NCI-H1436 treated with DMSO at 0.1 percent for 48 hours (cell line): ENCODE measurements at places on chromosomes 2 and 18.

DNA sequence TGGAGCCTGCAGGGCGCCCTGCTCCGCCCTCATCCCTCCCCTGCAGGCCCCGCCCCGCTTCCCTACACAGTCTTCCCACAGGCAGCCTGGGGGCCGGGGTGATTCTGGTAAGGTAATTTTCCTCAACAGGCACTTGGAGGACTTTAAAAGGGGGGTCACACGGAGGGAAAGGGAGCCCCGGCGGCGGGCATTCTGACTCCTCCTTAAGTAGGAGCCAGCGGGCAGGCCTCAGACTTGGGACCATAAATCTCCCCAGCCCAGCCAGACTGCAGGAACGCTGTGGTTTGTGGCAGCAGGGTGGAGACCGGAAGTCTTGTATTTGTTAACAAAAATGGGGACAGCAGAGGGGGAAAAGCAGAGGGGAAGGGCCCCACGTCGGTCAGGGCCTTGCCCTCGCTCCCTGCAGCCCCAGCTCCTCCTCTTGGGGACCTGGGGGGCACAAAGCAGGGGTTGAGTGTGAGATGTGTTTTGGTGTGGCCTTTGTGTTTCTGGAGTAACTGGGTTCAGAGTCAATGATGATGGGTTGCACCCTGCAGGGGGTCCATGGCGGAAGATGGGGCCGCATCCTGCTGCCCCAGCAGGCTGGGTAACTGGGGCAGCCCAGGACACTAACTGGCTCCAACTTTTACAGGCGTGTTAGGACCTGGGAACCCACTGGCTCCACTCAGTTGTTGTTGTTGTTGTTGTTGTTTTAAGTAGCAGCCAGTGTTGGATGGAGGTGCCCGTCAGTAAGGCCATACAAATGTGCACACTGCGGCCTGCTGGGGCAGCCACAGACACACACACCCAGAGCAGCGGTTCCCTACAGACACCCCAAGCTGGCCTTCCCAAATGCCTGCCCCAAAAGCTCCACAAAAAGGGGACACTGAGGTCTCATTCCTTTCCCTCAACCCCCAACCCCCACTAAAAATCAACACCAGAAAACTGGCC lies 27.7 kb downstream of the SMAD7 start:
- no peak for DNase-seq

DNA sequence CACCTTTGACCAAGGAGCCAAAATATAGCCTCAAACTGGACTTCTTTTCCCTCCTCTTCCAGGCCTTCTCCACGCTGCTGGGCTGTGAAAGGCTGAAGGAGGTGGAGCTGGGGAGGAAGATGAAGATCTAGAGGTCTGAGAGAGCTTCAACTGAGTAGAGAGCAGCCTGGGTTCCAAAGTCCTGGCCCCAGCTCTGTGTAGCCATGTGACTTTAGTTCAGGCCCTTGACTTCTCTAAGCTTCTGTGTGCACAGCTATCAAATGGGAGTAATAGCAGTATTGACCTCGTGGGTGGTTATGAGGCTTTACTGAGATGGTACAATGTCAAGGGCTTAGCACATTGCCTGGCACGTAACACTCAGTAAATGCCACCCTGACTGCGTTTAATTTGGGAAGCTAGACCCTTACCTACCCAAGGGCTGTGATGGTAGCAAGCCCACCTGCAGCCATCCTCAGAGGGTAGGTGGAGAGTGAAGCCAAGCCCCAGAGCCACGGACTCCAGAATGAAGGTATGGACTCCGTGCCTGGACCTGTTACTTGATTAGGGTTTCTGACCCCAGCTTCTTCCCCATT lies 38.4 kb downstream of the SERTAD2 start:
- no peak for DNase-seq

GRCh38 chr2:18441583-18441982 lies 118.9 kb downstream of the RDH14 start:
- no peak for DNase-seq

DNA sequence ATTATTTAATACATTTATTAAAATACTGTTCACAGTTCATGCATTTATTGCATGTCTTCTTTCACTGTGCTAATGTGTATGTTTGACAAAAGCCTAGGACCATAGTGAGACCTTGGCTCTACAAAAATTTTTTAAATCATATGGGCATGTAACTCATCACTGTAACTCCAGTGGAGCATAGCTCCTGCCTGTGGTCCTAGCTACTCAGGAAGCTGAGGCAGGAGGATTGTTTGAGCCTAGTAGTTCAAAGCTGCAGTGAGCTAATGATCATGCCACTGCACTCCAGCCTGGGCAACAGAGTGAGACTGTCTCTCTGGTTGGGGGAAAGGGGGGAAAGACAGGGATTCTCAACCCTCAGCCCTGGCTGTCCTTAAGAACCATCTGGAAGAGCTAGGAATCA lies 137.8 kb downstream of the PRKCE start:
- DNase-seq, result no peak

GRCh38 chr2:32005371-32005976 lies 5.3 kb downstream of the MEMO1 start:
- no peak for DNase-seq

DNA sequence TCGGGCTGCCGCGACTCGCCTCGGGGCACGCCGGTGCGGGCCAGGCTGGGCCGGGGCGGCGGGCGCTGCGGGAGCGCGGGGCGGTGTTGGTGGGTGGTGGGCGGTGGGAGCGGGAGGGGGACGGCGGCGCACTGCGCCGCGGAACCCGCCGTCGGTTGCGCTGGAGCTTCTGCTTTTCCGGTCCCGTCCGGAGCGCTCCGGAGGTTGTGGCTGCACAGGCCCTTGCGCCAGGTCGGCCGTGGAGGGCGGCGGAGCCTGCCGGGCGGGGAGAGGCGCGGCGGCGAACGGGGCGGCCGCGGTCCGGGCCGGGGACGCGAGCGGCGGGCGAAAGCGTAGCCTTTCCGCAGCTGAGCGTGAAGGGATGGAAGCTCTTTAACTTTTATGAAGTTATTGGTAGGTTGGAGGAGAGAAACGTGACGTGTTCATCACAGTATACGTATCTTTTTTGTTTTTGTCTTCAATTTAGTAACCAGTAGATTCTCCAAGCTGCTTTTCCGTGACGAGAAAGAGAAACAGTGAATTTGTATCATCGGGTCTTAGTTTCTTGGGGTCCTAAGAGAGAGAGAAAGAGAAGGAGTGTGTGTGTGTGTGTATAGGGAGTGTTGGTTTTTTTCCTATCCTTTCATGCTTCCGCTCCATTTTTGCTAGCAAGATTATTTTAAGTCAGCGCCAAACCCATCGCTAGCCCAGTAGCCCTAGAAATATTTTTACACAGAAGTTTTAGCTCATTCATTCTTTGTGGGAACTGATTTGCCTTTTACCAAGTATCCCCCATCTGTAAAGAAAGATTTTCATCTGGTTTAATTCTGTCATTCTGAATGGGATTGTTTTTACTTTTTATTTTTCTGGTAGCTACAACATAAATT lies 535 bp downstream of the ATG4B start:
- DNase-seq, result no peak

DNA sequence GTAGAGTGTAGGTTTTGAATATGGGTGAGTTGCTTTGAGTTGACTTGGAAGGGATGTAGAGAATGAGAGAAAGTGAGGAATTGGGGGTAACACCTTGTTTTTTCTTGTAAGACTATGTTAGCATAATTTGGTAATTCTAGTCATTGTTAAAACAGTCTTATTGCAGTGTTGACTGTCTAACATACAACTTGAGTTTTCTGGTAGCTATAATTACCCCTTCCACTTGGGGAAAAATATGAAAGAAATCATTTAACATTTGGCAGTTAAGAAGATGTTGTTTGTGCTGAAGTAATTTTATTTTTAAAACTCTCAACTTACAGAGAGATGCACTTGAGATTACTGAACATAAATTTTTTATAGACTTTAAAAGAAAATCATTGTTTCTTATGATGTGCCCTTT lies 108.2 kb downstream of the COMMD1 start:
- DNase-seq, result no peak

- DNase-seq, result no peak
Observed at GRCh38 chr2:1748741-1749488, 4.6 kb upstream of the PXDN start.

GRCh38 chr2:31541853-31542252 lies 38.9 kb downstream of the SRD5A2 start:
- no peak for DNase-seq

DNA sequence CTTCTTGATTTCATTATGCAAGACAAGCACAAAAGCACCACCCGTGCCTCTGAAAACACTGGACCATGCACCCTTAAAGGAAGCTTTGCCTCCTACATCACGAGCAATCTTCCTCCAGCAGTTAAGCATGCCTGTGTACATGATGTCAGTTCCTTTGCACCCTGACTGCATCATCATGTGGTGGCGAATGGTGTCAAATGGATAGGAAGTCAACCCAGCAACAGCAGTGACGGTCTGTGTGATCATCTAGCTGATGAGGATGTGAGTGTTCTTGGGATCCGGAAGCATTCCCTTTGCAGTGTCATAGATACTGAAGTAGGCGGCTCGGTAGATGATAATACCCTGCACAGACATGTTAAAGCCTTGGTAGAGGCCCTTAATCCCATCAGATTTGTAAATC lies 240.7 kb upstream of the FAM98A start:
- no peak for DNase-seq

GRCh38 chr2:70920367-70920715 lies 15.4 kb upstream of the ATP6V1B1 start:
- DNase-seq, result no peak

DNA sequence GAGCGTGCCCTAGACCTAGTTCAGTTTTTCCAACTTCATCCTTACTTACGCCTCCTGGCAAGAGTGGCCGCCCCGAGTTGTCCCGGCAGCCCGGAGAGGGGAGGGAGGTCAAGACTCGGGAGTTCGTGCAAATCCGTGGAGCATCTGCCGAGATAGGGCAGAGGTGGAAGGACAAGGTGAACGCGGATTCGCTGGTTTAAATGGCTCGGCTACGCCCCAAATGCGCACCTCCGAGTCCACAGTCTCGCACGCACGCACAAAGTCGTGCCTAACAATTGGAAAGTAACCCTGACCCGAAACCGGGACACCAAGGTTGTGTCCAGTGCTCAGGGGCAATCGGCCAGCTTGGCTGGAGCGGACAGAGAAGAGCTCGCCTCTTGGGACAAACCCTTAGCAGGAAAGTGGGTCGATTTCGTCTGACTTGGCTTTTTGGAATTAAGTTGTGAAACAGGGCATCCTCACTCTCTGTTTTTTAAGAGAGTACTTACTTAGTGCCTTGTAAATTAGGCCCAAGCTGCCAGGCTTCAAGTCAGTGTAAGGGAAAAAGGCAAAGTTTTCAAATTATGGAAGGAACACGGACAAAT lies 726 bp upstream of the SS18 start:
- DNase-seq, result no peak

DNA sequence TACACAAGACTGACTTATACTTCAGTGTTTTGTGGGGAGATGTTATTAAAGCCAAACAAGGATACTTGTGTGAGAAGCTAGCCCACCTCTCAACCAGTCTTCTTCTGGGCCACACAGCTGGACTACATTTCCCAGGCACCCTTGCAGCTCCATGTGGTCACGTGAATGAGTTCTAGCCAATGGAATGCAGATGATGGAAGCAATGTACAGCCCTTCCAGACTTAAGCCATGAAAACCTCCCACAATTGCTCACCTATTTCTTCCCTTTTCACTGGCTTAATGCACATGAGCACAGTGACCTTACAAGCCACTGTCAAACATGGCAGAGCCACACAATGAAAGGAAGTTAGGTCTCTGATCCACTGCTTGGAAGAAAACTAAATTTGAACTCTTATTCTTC lies 20.4 kb upstream of the FEZ2 start:
- peak; percentile 13 for DNase-seq

GRCh38 chr18:39574897-39575296 lies 2009.3 kb upstream of the CELF4 start:
- no peak for DNase-seq
